ENCODE measurements at places on chromosomes 11 and 22.
A peak's percentile ranks its signal among the peaks of the same experiment; 100 is the strongest.

GRCh38 chr22:37169947-37170688, 17.9 kb downstream of the C1QTNF6 start:
- DNase-seq, result no peak
- no peak overlapping the region for H3K4me3 ChIP-seq
- no peaks in the 10 kb centered on the region for H3K27me3 ChIP-seq
- no peaks in the 10 kb centered on the region for H3K36me3 ChIP-seq
- H3K4me1 ChIP-seq, result no peaks in the 10 kb centered on the region

DNA sequence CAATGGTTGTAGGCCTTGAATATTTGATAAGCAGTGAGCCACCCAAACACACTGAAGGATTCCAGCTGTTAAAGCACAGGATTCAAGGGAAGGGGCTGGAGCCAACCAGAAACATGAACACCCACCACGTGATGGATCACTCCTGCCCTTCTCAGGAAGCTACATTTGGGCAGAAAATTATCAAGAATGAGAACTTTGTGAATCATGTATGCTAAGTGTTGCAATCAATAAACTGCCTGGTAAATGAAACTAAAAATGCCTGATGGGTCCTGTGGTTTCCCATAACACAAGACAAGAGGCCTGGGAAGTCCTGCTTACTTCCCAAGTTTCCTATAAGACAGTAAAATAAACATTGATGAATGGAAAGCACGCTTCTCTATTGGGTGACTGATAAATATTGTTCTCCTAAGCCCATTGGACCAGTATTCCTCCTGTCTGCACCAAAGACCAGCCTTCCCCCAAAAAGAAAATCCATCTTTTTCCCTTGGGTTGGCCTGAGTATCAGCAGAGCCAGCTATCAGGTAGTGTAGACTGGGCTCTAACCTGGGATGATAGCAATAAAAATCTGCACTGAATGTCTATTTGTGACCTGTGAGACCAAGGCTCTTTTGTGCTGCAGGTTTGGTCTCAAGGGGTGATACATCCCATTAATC, 98.4 kb downstream of the CCDC83 start:
- no peak for DNase-seq
- no peaks in the 10 kb centered on the region for H3K36me3 ChIP-seq
- H3K4me3 ChIP-seq, result no peak overlapping the region
- H3K4me1 ChIP-seq, result peaks cover 27% of the 10 kb centered on the region

DNA sequence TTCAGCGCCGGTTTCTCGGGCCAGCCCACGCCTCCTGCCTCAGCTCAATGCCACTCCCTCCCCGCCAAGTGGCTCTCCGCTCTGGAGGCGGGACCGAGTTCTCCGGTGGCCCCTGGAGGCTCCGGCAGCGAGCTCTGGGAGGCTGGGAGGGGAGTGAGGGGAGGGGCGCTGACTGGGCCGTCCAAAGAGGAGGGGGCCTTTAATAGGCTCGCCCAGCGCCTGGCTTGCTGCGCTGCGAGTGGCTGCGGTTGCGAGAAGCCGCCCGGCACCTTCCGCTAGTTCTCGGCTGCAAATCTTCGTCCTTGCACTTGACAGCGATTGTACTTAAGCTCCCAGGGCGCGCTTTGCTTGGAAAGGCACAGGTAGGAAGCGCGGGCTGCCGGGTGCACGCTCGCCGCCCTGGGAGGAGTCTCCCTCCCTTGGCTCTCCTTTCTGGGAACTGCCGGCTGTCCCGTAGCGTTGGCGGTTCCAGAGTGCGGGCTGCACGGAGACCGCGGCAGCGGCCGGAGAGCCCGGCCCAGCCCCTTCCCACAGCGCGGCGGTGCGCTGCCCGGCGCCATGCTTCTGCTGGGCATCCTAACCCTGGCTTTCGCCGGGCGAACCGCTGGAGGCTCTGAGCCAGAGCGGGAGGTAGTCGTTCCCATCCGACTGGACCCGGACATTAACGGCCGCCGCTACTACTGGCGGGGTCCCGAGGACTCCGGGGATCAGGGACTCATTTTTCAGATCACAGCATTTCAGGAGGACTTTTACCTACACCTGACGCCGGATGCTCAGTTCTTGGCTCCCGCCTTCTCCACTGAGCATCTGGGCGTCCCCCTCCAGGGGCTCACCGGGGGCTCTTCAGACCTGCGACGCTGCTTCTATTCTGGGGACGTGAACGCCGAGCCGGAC, at the start of gene ADAMTS15:
Gene ADAMTS15, plus strand, starts transcription at position 230 of the 894 bp plus-strand sequence. Its CDS starts 329 bp downstream, at position 559.
- H3K4me1 ChIP-seq, result peaks cover 12% of the 10 kb centered on the region
- DNase-seq, result peak; percentile 75
- no peaks in the 10 kb centered on the region for H3K27me3 ChIP-seq

DNA sequence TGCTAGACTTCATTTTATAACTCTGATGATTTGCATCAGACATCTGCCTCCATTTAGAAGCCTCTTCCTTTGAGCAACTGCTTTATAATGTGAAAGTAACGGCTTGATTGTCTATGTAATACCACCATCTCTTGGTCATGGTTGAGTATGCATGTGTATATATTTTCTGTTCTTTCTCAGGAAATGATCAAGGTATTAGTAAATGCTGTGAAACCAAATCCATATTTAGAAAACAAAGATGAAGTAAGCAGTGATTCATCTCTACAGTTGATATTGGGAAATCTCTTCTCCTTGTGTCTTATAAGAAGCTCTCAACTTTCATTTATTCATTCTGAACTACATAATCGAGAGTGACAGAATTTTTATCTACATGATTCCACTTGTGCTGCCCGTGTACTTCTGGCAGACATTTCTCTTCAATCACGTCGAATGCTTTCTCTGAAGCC, 104.6 kb upstream of the ANO3 start:
- H3K27me3 ChIP-seq, result no peaks in the 10 kb centered on the region
- H3K27ac ChIP-seq, result no peak overlapping the region
- no peaks in the 10 kb centered on the region for H3K4me1 ChIP-seq
- H3K36me3 ChIP-seq, result no peaks in the 10 kb centered on the region
- no peak for DNase-seq

DNA sequence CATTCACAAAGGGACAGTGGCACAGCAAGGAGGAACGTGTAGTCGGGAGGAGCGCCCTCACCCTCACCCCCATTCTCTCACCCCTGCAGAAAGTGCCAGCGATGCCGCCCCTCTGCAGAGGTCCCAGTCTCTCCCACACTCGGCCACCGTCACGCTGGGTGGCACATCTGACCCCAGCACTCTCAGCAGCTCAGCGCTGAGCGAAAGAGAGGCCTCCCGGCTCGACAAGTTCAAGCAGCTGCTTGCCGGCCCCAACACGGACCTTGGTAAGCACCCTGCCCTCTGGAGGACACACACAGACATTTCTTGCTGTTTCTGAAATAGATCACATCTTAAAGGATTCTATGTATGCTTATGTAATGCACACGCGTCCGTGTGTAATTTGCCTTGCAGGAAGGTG, 34.9 kb downstream of the TBC1D22A start:
- no peaks in the 10 kb centered on the region for H3K36me3 ChIP-seq
- H3K27me3 ChIP-seq, result no peaks in the 10 kb centered on the region
- no peak for DNase-seq
- no peak overlapping the region for H3K27ac ChIP-seq
- no peak overlapping the region for H3K4me3 ChIP-seq

DNA sequence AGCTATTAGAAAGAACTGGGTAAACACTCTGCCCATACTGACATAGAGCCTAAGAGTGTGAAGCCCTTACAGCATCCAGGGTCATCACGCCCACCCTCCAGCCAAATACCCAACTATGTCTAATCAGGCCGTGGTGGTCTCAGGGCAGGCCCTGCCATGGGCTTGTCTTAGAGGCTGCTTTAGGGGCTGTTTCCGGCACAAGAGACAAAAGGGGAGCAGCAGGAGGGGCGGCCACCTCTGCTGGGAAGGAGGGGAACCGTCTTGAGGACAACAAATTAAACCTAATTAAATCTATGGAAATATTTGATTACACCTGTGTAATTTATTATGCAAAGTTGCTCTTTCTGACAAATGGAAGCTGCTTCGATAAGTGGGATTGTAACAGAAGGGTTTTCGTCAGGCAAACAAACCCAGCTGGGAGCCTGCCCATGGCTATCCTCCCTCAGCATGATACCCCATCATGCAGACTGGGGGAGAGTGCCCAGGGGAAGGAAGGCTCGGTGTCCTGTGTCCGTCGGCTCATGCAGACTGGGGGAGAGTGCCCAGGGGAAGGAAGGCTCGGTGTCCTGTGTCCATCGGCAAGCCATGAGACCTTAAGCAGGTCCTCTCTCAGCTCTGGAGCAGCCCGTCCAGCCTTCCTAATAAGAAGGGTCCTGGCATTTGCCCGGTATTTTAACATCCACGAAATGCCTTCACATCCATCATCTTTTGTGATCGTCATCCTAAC, 163.6 kb upstream of the B3GAT1 start:
- H3K27ac ChIP-seq, result no peak overlapping the region
- H3K36me3 ChIP-seq, result no peaks in the 10 kb centered on the region
- no peak for DNase-seq
- no peak overlapping the region for H3K4me3 ChIP-seq

GRCh38 chr11:92340839-92341238, 116.2 kb downstream of the FAT3 start:
- H3K4me1 ChIP-seq, result no peaks in the 10 kb centered on the region
- no peak overlapping the region for H3K4me3 ChIP-seq
- H3K27me3 ChIP-seq, result no peaks in the 10 kb centered on the region
- H3K36me3 ChIP-seq, result no peaks in the 10 kb centered on the region
- no peak overlapping the region for H3K27ac ChIP-seq

DNA sequence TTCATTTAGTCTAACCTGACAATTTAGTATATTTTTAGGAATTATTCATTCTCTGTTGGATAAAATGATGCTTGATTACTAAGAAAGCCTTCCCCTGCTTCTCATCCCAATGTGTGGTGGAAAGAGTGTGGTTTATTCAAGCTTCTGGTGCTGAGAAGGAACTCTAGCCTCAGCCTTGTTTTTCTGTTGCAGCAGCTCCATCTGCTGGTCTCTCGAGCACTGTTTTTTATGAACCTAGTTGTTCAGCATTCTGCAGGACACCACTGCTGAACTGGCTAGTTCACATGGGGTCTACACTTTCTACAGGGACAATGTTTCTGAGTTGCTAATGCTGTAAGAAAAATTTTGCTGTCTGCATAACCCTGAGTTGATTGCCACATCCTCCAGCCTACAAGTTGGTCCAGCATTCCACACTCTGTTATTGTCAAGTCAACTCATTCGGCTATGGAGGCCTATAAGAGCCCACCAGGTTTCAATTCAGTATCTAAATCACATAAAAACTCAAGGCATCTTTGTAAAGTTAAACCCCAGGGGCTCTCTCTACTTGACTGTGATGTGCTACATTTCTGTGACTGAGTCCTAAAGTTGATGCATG, 14.3 kb downstream of the OR2AG2 start:
- H3K4me1 ChIP-seq, result no peaks in the 10 kb centered on the region
- no peak overlapping the region for H3K4me3 ChIP-seq
- H3K27ac ChIP-seq, result no peak overlapping the region
- no peaks in the 10 kb centered on the region for H3K36me3 ChIP-seq
- H3K27me3 ChIP-seq, result no peaks in the 10 kb centered on the region

DNA sequence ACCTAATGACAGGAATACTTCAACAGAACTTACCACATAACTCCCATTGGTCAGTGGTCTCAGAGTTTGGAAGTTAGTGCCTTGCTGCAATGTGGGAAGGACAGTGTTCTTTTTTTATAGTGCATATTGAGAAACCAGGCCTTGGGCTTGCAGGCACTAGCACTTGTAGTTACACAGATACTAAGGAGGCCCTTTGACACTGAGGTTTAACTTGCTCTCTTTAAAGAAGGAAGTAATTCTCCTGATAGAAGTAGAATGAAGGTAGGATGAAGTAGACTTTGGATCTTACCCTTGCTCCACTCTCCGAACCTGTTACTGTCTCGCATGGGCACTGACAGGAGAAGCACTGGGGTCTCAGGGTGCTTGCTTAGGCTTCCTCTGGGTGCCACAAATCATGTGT, 31.0 kb upstream of the ST14 start:
- H3K27ac ChIP-seq, result no peak overlapping the region
- no peaks in the 10 kb centered on the region for H3K36me3 ChIP-seq
- no peak for DNase-seq
- no peak overlapping the region for H3K4me3 ChIP-seq

GRCh38 chr11:40219401-40219800, 1240.1 kb downstream of the LRRC4C start:
- H3K4me3 ChIP-seq, result no peak overlapping the region
- no peaks in the 10 kb centered on the region for H3K36me3 ChIP-seq
- peak; percentile 19 for DNase-seq
- no peak overlapping the region for H3K27ac ChIP-seq

DNA sequence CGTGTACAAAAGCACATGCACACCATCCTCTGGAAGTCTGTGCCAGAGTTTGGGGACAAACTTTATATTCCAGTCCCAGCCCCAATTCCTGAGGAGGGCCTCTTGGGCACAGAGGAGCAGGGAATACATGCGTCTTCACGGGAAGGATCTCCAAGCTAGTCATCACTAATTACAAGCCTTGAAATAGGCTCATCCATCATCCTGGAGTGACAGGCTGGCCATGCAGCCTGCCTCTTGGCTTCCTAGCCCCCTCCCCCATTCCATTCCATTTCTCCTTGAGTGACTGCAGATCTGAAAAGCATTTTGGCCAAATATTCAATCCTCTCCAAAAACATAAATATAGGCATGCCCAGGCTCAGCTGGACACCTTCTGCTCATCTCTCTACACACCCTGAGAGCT, 24.8 kb downstream of the SERPING1 start:
- no peak for DNase-seq
- H3K36me3 ChIP-seq, result no peaks in the 10 kb centered on the region
- no peak overlapping the region for H3K27ac ChIP-seq
- H3K4me1 ChIP-seq, result no peaks in the 10 kb centered on the region
- H3K27me3 ChIP-seq, result no peaks in the 10 kb centered on the region
- no peak overlapping the region for H3K4me3 ChIP-seq

DNA sequence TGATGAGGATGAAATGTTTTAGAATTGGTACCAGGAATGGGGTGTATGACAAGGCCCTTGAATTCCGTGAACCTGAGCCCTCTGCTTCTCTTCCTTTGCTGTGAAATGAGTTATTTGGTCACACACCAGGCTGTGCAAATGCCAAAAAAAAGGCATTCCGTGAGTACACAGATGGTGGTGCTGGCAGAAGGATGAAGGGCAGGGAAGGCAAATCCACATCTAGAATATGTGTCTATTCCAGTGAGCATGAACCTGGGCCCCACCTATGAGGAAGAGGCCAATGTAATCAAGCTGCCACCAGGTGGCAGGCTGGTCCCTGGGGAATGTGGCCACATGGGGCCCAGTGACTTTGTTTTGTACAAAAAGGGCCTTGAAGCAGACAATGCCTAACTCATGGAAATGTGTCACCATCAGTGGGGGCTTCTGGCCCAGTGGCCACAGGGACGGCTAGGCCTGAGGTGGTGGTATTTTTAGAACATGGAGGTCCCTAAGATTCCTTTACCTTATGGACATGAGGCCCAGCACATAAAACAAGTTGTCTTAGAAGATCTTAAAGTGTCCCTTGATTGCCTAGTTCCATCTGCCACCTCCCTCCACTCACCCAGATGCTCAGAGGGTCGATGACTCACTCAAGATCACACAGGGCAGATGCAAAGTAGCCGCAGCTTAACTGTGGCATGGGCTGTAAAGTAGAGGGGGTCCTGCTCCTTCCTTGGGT, 3.9 kb upstream of the RNF215 start:
- H3K27ac ChIP-seq, result no peak overlapping the region
- H3K4me1 ChIP-seq, result peaks cover 10% of the 10 kb centered on the region
- DNase-seq, result peak; percentile 57
- no peak overlapping the region for H3K4me3 ChIP-seq
- no peaks in the 10 kb centered on the region for H3K36me3 ChIP-seq

- no peaks in the 10 kb centered on the region for H3K4me1 ChIP-seq
- H3K27me3 ChIP-seq, result no peaks in the 10 kb centered on the region
- no peaks in the 10 kb centered on the region for H3K36me3 ChIP-seq
- DNase-seq, result no peak
- H3K4me3 ChIP-seq, result no peak overlapping the region
These were observed 25.3 kb downstream of the UEVLD start for GRCh38 chr11:18563090-18563730.

GRCh38 chr11:131246663-131247062, 123.8 kb upstream of the NTM start:
- H3K27me3 ChIP-seq, result no peaks in the 10 kb centered on the region
- no peaks in the 10 kb centered on the region for H3K4me1 ChIP-seq
- peak overlapping the region; percentile 12 for H3K4me3 ChIP-seq
